ENCODE measurements at places on chromosomes 7 and 10.

DNA sequence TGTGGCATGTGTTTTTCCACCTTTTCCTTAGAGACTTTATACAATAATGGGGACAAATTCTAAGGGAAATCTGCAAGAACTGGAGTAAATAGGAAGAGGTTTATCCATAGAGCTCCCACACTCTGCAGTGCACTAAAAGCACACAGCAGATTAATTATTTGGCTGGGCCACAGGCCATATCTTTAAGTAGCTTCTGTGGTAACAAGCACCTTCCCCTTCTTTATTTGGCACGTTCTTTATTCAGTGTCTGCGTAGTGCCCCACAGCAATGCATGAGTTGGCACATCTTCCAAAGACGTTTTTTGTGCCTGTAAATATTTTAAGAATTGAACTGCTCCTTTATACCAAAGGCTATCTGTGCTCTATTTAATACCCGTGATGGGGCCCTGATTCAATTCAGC, 104.9 kb upstream of the MBL2 start:
- DNase-seq: no peak

- no peak for DNase-seq
Measured at GRCh38 chr10:17562614-17563013, 54.6 kb downstream of the HACD1 start.

DNA sequence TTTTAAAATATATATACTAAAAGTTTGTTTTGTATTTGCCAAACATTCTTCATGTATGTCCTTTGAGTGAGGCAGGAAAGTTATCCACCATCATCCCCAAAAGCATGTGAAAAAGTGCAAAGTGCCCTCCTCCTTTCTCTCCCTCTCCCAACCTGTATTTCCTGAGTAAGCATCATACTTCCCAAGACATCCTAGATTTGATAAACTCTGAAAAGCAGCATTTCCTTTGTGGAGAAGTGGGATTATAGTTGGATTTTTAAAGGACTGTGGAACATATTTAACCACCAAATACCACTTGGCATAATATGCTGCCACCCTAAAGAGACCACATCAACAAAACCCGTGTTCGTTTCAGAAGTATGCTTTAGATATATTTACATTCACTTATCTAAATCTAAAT, 36.9 kb downstream of the NET1 start:
- DNase-seq: no peak

- no peak for DNase-seq
Measured at GRCh38 chr10:15152556-15152955, 15.9 kb downstream of the NMT2 start.

DNA sequence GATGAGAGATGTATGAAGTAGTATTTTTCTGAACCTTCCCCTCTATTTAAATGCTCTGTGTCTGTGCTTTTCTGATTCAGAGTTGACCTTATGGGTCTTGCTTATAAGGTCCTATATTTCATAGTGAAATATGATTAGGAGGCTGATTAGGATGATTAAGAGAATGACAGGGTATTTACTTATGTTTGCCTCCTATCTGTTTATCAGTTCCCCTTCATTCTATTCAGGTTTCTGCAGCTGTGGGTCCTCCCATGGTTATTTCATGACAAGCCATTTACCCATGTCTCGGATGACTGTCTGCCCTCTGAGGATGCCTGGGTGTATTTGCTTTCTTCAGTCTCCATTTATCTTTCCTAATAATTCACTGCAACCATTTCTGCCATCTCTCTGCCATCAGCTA, 16.9 kb downstream of the RPA3 start:
- no peak for DNase-seq

GRCh38 chr10:109914966-109915365, 8.3 kb downstream of the XPNPEP1 start:
- DNase-seq: no peak

DNA sequence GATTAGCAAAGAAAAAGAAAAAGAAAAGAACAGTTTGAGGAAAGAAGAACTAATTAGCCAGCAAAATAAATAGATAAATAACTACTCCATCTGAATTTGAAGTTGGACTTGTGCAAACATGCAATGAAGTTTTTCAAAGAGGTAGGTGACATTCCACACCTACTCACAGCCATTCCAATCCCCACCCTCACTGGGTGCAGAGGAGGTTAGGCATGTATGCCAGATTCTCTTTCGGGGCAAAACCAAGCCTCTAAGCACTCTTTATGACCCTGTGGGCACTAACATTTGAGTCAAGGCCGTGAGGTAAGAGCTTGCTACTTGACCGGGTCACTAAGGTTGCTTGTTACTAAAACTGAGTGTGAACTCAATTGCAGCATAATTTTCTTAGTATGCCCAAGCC, 108.4 kb upstream of the SEMA3A start:
- no peak for DNase-seq

DNA sequence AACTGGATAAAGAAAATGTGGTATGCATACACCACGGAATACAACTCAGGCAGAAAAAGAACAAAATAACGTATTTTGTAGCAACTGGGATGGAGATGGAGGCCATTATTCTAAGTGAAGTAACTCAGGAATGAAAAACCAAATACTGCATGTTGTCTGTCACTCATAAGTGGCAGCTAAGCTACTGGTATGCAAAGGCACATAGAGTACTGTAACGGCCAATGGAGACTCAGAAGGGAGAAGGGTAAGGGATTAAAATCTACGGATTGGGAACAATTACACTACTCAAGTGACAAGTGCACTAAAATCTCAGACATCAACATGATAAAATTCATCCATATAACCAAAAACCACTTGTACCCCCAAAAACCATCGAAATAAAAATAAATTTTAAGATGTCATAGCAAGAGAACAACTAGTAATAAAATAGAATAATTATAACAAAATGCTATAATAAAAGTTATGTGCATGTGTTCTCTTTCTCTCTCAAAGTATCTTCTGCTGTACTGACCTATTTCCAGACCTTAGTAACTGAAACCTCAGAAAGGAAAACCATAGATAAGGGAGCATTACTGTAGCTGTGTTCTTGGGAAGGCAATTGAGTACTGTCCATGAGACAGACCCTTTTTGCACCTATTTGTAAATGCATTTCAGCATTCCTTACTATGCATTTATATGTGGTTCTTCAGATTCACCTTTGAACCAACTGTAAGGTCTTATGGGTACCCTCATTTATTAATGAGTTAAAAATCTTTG, 6.7 kb upstream of the NEBL start:
- no peak for DNase-seq

DNA sequence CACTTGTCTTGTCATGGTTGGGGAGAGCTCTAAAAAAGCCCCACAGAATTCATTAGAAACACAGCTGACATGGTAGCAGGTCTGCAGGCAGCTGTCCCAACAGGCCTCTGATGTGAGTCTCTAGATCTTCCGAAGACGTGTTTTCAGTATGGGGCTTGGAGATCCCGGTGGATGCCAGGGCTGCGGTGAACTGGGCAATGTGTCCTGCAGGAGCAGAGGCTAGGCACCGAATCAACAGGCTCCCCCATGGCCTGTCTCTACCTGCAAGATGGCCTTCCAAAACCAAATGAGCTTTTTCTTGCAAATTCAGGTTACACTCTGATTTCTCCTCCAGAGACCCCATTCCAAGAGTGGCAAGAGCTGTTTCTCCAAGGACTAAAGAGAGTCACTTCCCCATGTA, 2.9 kb downstream of the CPXM2 start:
- DNase-seq: no peak

DNA sequence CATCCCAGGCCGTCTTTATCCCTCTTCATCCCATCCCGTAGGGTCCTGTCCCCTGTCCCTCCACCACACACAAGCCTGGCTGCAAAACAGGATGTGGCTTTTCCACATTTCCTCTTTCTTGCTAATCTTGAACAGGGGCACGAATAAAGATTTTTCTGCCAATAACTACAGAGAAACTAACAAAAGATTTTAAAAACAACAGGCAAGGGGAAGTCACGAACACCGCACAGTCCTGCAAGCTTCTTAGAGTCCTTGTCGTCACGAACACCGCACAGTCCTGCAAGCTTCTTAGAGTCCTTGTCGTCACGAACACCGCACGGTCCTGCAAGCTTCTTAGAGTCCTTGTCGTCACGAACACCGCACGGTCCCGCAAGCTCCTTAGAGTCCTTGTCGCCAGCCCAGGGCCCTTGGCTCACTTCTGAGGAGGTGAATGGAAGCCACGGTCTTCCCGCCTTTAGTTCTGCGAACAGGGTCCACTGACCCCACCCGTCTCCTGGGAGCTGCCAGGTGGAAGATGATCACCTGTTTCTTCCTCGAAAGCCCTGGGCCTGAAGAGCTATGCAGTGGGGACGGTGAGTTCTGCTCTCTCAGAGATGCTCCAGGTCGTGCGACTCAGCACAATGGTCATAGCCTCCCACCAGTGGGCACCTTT, 10.3 kb upstream of the INSIG1 start:
- no peak for DNase-seq

- DNase-seq: no peak
Measured at GRCh38 chr10:21052709-21053104, 155.6 kb upstream of the NEBL start.

GRCh38 chr7:17696422-17696821, 243.9 kb downstream of the SNX13 start:
- DNase-seq: no peak

GRCh38 chr10:24518411-24518810, 205.3 kb downstream of the ARHGAP21 start:
- DNase-seq: no peak

GRCh38 chr7:101832685-101833375, 15.4 kb downstream of the CUX1 start:
- DNase-seq: no peak

GRCh38 chr10:52198540-52198939, 115.5 kb upstream of the DKK1 start:
- no peak for DNase-seq

Measured in NCI-H187 (cell line).